ENCODE measurements at places on chromosomes 12 and 14.

GRCh38 chr14:24692382-24693352 is 58.7 kb upstream of the GZMB start:
- no peak for DNase-seq

DNA sequence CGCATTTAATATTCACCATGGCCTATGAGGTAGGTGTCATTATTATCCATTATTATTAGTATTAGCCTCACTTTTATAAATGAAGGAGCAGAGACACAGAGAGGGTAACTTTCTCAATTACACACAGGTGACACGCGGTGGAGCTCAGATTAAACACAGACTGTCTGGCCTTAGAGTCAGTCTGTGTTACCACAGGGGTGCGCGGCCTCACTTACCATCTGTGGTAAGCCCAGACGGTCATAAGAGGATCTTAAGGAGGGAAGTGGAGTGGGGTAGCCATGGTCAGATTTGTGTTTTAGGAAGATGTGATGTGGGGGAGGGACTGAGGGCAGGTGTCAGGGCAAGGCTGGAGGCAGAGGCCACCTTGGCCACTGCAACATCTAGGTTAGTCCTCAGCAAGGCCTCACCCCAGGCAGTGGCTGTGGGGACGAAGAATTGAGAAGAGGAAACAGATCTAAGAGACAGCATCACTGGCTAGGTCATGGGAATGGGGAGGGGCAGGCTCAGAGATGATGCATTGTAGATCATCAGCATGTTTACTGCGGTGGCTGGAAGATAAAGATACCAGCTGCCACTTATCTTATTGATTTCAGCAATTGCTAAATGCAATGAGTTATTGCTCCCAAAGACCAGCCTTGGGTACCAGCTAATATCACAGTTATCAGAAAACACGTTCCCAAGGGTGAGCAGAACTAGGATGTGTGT is 67.1 kb downstream of the SERPINA3 start:
- no peak for DNase-seq

- DNase-seq = no peak
These were observed 173.2 kb downstream of the BRMS1L start for GRCh38 chr14:35999294-35999693.

- DNase-seq = no peak
These were observed 25.8 kb downstream of the KTN1 start for GRCh38 chr14:55605793-55606192.
